Naive thymus-derived CD4-positive, alpha-beta T cell (primary cell): ENCODE measurements at places on chromosomes 5 and 9.

- DNase-seq = no peak
Measured at GRCh38 chr5:180839935-180840334, 21.1 kb downstream of the ZFP62 start.

GRCh38 chr9:136622538-136622948 is 40.2 kb upstream of the EGFL7 start:
- no peak for DNase-seq

- DNase-seq = no peak
Measured at GRCh38 chr5:116466727-116467464, 107.7 kb downstream of the SEMA6A start.

DNA sequence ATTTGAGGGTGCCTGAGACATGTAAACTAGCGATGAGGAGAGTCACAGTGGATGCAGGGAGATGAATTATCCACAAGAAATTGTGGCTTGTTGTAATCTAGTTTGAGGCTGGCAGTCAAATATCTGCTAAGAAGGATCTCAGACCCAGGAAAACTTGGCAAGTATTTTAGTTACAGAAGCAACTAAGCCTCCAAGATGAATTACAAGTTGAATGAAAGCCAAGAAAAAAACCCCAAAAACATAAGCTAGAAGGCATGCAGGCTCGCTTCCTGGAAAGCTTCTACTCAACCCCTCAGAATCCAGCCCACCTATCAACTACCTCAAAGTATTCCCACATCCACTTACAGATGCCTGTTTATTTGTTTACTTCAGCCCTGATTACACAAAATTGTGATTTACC is 696.9 kb downstream of the MAT2B start:
- no peak for DNase-seq

DNA sequence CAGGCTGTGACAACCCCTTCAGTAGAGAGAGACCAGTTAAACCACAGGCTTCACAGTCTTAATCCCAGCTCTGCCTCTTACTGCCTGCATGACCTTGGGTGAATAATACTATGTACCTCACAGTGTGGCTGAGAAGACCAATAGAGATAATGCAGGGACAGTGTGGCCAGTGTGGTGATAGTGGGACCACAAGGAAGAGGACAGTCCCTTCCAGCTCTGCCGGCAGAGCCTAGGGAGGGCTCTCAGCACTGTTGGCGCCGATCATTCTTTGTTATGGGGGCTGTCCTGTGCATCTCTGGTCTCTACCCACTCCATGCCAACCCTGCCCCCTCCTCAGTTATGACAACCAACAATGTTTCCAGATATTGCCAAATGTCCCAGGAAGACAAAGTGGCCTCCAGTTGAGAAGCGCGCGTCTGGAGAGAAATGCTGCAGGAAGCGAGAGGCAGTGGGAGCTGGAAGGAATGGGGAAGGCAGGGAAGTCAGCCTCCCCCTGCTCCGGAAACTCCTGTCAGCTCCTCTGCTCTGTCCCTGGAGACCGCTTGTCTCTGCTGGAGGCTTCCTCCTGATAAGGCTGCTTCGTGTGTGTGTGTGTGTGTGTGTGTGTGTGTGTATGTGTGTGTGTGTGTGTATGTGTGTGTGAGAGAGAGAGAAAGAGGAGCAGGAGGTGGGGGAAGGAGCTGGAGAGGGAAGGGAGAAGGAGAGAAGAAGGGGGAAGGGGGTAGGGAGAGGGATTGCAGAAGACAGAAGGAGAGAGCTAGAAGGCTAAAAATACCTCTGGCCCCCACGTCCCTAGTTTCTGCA is 31.8 kb upstream of the FABP6 start:
- no peak for DNase-seq

DNA sequence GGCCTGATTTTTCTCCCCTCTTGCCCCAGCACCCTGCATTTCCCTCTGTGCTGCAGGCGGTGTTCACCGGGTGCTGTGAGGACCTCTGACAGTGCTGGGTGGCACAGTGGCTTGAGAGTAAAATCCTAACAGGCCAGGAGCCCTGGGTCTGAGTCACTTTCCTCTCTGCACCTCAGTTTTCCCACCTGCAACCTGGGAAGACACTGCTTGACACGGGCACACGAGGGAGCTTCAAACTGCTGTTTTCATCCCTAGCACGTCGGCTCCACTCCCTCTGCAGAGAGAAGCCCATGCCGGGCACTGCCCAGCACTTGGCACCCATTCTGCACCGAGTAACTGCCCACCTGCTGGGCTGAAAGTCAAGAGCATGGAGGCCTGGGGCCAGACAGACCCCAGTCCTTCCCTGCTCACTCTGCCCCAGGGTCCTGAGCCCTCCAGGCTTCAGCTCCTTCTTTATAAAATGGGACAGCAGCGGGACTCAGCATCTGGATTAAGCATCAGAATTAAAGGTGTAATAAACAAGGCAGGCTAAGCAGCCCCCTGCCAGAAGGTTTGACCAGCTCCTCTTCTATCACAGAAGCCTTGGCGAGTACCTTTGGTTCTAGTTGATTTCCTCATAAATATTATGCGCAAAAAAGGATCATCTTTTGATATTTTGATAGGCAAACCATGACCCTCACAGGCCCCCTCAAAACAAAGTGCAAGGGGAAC is 5.2 kb downstream of the GFI1B start:
- no peak for DNase-seq

GRCh38 chr9:93713716-93714115 is 137.3 kb downstream of the PHF2 start:
- DNase-seq = no peak

- no peak for DNase-seq
Measured at GRCh38 chr9:347667-348292, 133.1 kb downstream of the DOCK8 start.

DNA sequence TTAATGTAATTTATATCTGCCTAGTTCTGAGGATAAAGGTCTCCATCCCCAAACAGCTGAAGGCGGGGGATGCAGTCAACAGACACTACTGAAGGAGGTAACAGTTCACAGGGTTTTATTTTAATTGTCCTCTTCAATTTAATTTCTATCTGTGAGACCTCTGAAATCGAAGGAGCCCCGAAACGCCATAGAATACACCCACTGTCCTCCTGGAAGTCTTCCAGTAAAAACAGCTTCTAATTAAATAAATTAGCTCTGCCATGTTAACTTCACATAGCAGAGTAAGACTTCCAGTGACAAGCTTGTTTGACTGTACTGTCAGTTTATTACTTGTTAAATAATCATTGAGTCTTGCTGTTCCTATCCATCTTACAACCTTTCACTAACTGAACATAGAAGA is 193.5 kb downstream of the SEC61B start:
- DNase-seq = no peak

- DNase-seq = no peak
Measured at GRCh38 chr5:148094336-148094735, 30.6 kb downstream of the SPINK5 start.

- no peak for DNase-seq
Measured at GRCh38 chr5:58979090-58979489, 396.2 kb downstream of the RAB3C start.

- no peak for DNase-seq
Measured at GRCh38 chr5:147573211-147573610, 63.3 kb upstream of the DPYSL3 start.

GRCh38 chr5:111704452-111705085 is 52.4 kb downstream of the NREP start:
- no peak for DNase-seq

DNA sequence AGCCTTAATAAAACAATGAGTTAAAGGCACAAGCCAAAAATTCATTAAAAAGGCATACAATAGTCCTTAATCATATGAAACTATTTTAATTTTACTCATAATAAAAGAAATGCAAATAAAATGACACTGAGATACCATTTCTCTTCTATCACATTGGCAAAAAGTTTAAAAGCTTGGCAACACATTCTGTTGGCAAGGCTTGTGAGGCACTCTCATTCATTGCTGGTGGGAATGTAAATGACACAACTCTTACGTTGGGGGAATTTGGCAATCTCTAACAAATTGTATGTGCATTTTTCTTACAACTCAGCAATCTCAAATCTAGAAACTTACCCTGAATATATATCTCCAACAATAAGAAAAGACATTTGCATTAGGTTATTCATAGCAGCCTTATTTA is 111.6 kb downstream of the PRELID2 start:
- DNase-seq = no peak
